Stimulated activated CD4-positive, alpha-beta T cell treated with anti-CD3 and anti-CD28 coated beads, Interleukin-1b, Interleukin-23, amount 100 ng/mL, for 1 hour (primary cell): ENCODE measurements at places on chromosomes 13 and 19.

DNA sequence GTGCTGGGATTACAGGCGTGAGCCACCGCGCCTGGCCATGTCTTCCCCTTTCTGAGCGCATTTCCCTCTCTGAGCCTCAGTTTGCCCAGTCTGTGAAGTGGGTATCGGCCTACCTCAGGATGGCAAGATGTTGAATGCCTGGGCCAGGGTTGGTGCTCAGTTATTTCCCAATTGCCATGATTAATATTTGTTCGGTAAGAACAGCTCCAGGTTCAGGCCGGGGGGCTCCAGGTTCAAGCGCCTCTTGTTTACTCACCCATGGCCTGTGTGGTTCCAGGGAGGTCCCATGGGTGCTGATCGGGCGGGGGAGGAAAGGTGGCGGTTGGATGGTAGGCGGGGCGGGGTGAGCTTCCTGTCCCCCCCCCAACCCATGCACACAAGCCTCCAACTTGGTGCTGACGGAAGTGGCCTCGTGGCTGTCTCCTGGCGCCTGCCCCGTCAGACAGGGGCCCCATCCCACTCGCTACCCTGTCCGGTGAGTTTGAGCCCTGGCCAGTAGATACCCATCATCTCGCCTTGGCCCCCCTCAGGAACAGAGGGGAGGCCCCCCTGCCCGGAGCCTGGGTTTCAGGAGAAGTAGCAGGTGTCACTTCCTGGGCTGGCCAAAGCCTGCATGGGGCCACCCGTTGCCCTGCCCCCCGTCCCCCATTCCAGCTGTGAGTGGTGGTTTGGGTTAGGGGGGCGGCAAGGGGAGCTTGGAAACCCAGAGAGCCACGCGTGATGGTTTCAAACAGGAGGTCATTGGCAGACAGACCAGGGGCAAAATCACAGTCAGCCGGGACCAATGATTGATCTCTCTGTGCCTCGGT lies at the start of gene FCHO1:
TSS of gene FCHO1 (plus strand) at position 375 of the 809 bp plus-strand sequence. CDS start 3,688 bp downstream, outside the sequence.
- DNase-seq: peak; percentile 74

- peak; percentile 16 for DNase-seq
Observed at GRCh38 chr19:15869109-15869555, 28.7 kb downstream of the CYP4F2 start.

DNA sequence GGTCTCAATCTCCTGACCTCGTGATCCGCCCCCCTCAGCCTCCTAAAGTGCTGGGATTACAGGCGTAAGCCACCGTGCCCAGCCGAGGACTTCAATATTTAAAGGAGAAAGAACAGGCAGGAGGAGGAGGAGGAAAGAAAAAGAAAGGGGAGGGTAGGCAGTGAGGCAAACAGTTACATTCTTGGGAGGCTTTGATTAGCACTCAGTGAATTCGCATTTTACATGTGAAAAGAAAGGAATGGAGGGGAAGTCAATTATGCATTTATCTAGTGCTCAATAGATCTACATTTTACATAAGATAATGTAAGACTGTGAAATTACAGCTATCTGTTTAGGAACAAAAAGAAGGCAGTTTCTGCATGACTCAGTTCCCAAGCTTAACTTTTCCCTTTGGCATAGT lies 30.9 kb upstream of the CXCL17 start:
- DNase-seq: no peak

DNA sequence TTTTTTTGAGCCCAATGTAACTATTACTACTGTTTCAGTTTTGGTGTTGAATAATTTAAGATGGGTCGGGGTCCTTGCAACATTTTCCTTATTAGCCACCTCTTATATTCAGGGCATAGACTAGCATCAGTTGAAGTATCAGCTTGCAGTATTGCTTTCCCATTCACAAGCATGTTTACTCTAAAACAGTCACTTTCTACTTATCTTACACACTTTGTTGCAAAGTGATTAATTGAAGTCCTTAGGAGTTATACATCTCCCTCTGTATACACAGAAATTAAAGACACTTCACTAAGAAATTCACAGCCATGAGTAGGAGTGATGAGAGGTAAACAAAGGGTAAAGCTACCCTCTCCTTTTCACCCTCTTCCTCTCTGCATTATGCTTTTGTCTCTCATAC lies 27.6 kb downstream of the SLAIN1 start:
- DNase-seq: no peak
